Karpas-422 (cell line): ENCODE measurements at places on chromosomes 5 and 9. TPM values are rescaled to one million over a fixed set of nuclear protein-coding genes. Genes with fewer than 3 reads are reported as not detected.

- DNase-seq, result peak; percentile 77
Observed at GRCh38 chr9:613771-614347, 227.6 kb upstream of the DMRT1 start.

DMRT3 gene
- not detected in 2 replicates for total RNA-seq

DNA sequence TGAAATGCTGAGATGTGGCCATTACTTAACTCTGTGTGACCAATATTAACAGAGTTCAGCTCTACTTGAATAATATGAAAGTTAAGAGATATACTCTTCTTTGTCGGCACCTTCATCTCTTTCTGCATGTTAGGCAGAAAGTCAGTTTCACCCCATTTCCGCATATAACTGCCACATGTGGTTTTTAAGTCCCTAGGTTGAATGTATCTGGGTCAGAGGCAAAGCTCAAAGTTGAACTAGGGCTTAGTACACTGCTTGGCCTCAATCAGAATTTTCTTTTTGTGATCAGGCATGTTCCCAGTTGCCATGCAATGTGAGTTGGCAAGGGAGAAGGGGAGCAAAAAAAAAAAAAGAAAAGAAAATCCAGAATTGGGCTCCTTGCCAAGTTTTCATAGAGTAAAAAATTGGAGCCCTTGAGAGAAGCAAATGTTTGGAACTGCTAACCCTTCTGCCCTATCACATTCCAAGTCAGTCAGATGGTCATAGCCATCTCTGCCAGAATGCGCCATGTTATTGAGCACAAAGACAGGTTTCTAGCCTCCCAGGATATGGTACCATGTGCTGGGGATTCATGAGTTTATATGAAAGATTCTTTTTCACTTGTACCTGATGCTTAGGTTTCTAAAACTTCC lies 251.2 kb upstream of the RORB start:
- no peak for DNase-seq

DNA sequence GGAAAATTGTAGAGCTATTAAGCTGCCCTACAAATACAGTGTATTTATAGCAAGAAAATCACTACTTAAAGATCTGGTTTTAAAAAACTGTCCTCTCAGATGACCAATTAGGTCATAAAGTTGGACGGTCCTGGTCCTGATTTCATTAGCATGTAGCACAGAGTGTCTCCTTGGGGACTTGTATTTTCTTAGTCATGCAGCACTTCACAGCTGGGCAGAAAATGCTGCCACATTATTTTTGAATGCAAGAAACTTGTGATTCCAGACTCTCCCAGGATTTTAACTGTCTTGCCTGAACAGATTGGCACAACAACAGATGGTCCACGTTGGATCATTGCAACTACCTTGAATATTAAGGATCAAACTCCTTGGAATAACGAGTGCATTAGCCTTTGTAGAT lies 348.1 kb upstream of the SGCD start:
- DNase-seq, result no peak

MELK gene
- total RNA-seq, result 16.0 and 22.2 TPM in 2 replicates

SERF1A gene
- total RNA-seq, result 3.5 TPM in 2 replicates

- DNase-seq, result no peak
Observed at GRCh38 chr5:89582768-89583339, 699.9 kb upstream of the MEF2C start.

GRCh38 chr9:1267141-1267570 lies 217.0 kb downstream of the DMRT2 start:
- DNase-seq, result peak; percentile 44

EIF4EBP3 gene
- 7.3 and 12.2 TPM in 2 replicates for total RNA-seq
